Activated CD4-positive, alpha-beta T cell treated with anti-CD3 and anti-CD28 coated beads, Interleukin-2, amount 10 ng/mL, durations not matched to agents 7 days and 5 days (primary cell): ENCODE measurements at places on chromosomes 6 and 20. TPM values are rescaled to one million over a fixed set of nuclear protein-coding genes. Genes with fewer than 3 reads are reported as not detected.

- H3K27ac ChIP-seq: no peak overlapping the region
- peak; percentile 69 for DNase-seq
- peaks cover 45% of the 10 kb centered on the region for H3K4me1 ChIP-seq
- H3K4me3 ChIP-seq: no peak overlapping the region
These were observed 15.6 kb upstream of the UBE2J1 start for GRCh38 chr6:89368107-89368506.

DNA sequence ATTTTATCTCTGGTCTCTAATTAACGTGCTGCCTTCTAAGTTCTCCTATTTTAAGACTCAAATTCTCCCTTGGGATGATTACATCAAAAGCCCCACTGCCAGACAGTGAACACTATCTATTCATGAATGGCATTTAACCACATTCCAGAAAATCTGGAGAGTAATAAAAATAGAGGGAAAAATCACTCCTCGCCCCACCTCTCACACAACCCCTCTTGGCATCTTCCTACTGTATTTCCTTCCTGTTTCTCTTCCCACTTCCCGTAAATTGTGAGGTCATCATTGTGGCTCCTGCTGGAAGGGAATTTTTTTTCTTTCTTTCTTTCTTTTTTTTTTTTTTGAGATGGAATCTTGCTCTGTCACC is 31.5 kb downstream of the RAB44 start:
- no peaks in the 10 kb centered on the region for H3K36me3 ChIP-seq
- DNase-seq: no peak
- H3K4me3 ChIP-seq: no peak overlapping the region
- peaks cover 32% of the 10 kb centered on the region for H3K4me1 ChIP-seq
- no peaks in the 10 kb centered on the region for H3K27me3 ChIP-seq
- H3K27ac ChIP-seq: no peak overlapping the region

Gene SSR1
- 141 TPM for total RNA-seq

Gene GABRR1
- not detected for total RNA-seq
